ENCODE measurements at places on chromosomes 7 and 10.

DNA sequence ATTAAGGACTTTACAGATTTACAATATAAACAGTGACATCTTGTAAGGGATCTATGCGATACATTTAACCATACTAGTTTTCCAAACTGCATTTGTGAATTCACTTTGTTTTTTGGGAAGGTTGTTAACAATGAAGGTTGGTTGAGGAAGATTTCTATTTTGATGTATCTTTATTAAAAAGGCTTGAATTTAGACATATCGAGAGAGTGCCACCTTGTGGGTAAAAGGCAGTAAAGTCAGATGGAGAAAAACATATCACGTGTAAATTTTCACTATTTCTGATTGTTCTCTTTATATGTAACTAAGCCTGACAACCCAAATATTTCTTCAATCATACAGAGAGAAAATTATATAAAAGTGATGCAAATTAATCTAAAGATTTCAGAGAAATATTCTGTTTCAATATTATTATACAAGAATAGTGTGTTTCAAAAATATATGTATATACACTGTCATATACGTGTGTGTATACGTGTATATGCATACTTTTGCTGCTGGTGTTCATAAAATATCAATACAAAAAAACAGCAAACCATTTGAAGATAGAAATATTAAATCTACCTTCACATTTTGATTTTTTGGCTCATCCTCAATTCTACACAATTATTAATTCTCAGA, 988.6 kb downstream of the SORCS1 start:
- no peak for DNase-seq

DNA sequence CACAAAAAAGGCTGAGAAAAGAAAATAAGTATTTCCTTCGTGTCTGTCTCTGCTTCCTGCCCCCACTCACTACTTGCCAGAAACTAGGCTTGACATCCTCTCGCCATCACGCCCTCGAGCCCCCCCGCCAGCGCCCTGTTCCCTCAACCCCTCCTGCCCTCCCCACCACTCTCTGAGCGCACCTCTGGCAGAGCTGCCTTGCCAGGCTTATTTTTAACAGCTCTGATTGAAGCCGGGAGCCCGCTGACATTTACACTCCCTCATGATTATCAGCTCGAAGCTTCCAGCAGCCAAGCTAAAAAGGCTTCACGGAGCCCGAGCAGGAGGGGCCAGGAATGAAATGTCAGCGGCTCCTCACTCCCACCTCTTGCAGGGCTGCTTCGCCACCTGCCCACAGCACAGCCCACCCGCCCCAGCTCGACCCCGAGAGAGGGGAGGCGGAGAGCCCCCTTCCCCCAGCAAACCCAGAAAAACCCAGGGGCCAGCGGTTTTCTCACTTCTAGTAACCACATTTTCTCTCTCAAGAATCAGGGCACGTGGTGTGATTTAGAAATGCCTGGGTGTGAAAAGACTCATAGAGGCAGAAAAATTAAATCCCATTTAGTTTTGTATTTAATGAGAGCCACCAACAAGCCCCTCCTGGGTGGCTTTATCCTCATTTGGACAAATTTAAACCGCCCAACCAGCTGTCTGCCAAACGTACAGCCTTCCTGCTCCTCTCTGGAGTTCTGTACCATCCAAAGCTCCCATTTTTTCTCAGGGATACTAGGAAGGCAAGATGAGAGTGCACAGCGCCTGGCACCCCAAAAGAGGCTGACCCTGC, 89.3 kb downstream of the SLIT1 start:
- peak; percentile 61 for DNase-seq

GRCh38 chr7:111180338-111180737, 89.4 kb downstream of the LRRN3 start:
- no peak for DNase-seq

DNA sequence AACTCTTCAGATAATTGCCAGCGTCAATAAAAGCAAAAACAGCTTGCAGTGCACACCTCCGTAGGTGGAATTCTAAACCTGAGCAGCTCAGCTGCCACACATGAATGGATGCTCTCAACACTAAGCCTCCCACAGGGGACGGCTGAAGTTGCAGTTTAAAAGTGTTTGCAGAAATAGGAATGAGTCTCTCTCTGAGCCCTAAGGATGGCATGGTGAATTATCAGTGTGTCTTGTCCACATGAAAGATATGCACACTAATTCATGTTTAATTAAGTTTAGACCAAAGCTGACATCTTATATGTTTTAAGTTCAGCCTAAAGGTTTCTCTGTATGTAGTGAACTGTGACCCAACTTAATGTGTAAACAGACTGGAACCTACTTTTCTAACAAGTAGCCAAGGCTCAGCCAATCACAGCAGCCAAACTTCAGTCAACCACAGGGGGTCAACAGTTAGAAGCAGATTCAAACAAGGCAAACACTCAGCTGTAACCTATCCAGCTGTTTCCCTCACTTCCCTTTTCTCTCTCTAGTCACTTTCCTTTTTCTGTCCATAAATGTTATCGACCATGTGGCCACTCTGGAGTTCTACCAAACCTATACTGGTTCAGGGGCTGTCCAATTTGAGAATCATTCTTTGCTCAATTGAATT, 38.1 kb downstream of the CTTNBP2 start:
- no peak for DNase-seq

GRCh38 chr7:1514995-1515401, 10.8 kb upstream of the INTS1 start:
- no peak for DNase-seq

GRCh38 chr10:15209827-15210509, 41.5 kb upstream of the NMT2 start:
- peak; percentile 92 for DNase-seq

GRCh38 chr10:104332243-104333031, 5.8 kb downstream of the ITPRIP start:
- no peak for DNase-seq

DNA sequence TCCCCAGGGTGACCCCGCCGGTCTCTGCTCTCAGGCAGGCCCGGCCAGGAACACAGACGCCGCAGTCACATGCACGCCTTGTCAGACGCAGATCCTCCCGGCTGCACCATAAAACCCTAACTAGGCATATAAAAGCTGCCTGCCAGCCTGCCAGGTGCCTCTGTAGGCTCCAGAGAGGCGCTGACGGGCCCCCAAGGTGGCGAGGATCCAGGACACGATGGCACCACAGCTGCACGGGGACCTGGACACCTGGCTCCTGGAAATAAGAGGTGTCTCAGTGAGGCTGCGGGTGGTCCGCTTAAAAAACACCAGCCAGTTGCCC, 21.9 kb upstream of the GDF10 start:
- no peak for DNase-seq

- no peak for DNase-seq
These were observed 40.5 kb upstream of the GDF10 start for GRCh38 chr10:47259466-47259865.

DNA sequence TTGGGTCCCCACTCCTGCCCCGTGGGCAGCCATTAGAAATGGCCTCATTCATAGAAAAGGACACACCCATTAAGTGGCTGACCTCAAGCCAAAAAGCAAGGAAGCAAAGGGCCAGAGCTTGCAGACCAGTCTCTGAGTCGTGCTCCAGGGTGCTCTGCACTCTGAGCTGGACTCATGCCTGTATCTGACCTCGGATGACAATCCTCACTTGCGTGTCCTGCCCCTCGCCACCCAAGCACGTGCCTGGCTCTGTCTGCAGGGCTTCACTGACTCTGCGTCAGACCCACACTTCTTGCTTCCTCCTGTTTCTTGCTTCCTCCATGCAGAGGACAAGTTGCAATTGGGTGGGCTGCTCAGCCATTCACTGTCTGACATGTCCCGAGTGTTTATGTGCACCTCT, 138.8 kb downstream of the OAT start:
- no peak for DNase-seq

DNA sequence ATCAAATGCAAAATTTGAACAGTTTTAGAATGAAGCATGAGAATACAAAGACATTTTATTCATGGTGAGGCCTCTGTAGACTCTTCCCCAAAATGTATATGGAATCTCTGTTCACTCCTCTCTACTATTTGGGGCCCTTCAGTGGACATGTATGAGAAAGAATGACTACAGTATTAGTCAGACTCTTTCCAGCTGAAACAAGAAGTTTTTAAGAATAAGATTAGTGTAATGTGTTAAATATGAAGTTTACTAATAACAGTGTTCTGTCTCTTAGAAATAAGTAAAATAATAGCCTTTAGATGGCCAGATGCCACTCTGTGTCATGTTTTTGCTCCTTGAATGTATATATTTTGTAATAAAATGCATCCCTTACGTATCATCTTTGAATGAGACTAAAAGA, 585.6 kb downstream of the SUGCT start:
- DNase-seq, result no peak

DNA sequence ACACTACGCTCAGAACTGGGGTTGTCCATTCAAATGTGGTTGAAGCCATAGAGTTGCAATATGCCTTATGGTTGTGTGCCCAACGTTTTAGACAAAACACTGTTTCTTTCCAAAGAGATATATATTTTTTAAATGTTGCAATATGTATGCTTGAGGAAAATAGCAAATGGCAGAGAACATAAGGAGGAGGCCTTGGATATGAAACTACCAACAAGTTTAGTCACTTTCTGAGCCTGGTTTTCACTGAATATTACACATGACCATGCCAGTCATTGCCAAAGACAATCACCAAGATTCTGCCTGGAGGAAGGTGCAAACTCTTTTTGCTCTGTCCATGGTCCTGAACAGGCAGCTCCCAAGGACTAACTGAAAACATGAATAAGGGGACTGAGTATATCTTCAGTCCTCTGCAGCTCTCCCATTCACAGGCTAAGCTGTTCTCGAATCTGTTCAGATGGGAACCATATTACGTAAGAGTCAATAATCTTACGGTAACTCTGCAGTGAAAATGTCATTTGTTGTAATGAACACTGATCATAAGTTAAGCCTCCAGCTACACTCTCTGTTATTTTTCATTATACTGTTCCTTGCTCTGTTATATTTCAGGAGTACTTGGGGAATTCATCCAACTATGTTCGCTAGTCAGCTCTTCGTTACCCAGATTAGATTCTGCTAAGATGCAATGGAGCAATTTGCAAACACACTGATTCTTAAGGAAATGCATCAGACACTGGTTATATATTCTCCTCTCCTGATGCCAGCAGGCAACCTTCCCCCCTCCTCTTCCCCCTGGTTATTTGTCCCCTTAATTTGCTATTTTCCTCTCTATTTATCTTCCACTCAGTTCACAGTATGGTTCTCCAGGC, 90.7 kb upstream of the C1QL3 start:
- peak; percentile 32 for DNase-seq

GRCh38 chr7:128390871-128391565, 18.8 kb downstream of the IMPDH1 start:
- no peak for DNase-seq

- DNase-seq, result peak; percentile 44
These were observed 6.7 kb downstream of the CALN1 start for GRCh38 chr7:72405418-72405817.

- DNase-seq, result no peak
These were observed 168.8 kb upstream of the MKI67 start for GRCh38 chr10:128295003-128295402.

DNA sequence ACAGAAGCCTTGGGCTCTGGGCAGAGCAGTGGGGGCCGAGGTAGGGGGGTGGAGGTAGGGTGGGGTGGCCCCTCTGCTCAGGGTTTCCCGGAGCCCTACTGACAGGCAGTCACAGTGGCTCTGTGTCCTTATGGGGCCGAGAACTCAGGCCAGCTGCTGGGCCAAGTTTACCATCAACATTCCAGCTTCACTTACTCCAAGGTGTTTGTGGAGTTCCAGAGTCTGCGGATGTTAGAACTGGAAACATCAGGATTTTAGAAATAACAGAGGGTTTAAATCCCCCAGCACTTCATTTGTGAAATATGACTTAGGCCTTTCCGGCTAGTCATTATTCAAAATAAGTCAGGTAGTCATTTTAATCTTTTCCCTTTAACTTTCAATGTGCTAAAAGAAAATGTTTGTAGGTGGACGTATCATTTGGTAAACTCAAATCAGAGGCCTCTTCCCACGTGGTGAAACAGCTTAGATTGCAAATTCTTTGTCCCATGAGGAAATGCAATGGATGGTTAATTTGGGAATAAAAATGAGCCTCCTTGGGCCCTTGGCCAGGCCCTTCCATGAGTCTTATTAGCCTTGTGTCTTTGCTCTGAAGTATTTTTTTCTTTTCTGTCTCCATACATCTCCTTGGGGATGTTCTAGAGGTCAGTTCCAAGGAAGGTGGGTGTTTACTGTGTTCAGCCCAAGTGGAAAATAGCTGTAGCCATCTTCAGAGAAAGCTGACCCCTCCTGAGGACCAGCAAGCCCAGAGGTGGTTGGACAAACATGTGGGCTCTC, 99.6 kb upstream of the BTBD16 start:
- no peak for DNase-seq

DNA sequence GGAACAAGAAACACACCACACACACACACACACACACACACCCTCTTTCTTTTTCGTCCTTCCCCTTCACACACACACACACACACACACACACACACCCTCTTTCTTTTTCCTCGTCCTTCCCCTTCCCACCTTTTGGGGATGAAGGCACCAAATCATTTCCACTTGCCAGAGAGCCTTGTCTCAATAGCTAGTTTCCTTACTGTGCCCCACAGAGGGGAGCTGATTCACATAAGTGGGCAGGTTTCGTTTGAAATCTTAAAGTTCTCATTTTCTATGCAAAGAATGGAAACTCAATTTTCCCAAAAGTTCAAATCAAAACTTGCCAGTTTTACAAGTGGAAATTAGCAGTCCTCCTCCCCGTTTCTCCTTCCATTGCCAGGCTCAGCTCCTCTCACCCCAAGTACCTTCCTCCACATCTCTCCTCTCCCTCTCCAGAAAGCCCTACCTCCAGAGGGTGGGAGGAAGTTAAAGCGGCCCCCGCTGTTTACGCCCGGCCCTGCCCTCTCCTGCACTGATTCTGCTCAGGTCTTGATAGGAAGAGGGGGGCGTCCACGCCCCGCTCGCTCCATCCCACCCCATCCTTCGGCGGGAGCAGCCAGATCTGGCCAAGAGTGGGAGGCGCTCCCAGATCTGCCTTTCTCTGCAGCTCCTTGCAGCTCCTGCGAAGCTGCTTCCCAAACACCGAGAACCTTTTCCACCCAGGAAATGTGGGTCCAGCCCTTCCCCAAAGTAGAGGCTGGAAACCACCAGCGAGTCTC, 1.3 kb downstream of the CTTNBP2 start:
- no peak for DNase-seq

DNA sequence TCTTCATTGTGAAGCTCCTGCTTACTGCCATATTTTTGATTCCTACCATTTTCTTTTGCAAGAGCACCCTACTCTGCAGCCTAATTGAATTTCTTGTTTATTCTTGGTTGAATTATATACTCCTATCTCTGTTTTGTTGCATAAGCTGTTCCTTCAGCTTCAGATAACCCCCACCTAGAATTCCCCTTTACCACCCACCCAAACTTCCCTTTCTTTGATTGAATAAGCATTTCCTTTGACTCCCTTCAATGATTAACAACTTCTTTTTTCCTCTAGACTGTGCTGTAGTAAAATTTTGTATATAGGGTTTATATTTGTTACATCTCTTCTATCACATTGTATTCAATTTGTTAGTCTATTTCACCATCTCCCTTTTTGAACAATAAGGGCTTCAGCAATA, 168.1 kb downstream of the GPR37 start:
- DNase-seq, result no peak

Measured in activated CD8-positive, alpha-beta T cell treated with anti-CD3 and anti-CD28 coated beads for 36 hours (primary cell).